ENCODE measurements at places on chromosomes 2 and 18.

- DNase-seq: no peak
Observed at GRCh38 chr2:170717991-170718589, 3.0 kb downstream of the SP5 start.

GRCh38 chr2:96601382-96602292 is 36.5 kb downstream of the KANSL3 start:
- no peak for DNase-seq

GRCh38 chr2:241425368-241425767 is 69.3 kb downstream of the FARP2 start:
- DNase-seq: no peak

- DNase-seq: no peak
Observed at GRCh38 chr2:204004912-204005311, 68.3 kb downstream of the ICOS start.

DNA sequence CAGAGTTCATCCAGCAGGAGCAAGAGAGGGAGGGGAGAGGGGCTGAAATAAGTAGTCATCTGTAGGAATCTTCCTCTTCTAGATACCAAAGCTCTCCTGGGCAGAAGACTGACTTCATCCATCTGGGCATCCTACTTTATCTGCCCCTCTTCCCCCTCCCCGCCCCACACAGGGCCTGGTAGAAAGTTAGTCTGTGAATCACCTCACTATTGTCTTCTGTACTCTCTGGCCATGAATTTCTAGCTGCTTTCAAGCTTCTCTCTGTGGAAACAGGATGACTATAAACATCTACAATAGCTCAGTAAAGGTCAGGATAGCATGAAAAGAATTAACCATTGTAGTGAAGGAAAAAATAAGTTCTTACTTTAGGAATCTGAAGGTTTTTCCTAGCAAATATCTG is 47.7 kb upstream of the RNU4ATAC start:
- no peak for DNase-seq

DNA sequence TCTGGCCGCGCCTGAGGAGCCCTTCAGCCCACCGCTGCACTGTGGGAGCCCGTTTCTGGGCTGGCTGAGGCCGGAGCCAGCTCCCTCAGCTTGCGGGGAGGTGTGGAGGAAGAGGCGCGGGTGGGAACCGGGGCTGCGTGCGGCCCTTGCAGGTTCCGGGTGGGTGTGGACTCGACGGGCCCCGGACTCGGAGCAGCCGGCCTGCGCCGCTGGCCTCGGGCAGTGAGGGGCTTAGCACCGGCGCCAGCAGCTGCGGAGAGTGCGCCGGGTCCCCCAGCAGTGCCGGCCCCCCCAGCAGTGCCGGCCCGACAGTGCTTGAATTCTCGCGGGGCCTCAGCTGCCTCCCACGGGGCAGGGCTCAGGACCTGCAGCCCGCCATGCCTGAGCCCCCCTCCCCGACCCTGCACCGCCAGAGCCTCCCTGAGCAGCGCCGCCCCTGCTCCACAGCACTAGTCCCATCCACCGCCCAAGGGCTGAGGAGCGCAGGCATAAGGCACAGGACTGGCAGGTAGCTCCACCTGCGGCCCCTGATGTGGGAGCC is 534.2 kb downstream of the ZNF804A start:
- DNase-seq: no peak

All from T-helper 1 cell (primary cell).